Activated naive CD4-positive, alpha-beta T cell treated with anti-CD3 and anti-CD28 coated beads, Interleukin-2, amount 10 ng/mL, durations not matched to agents 7 days and 5 days (primary cell): ENCODE measurements at places on chromosomes 3 and 15.
A peak's percentile ranks its signal among the peaks of the same experiment; 100 is the strongest.

GRCh38 chr3:94294806-94295205, 231.9 kb downstream of the NSUN3 start:
- DNase-seq = no peak

DNA sequence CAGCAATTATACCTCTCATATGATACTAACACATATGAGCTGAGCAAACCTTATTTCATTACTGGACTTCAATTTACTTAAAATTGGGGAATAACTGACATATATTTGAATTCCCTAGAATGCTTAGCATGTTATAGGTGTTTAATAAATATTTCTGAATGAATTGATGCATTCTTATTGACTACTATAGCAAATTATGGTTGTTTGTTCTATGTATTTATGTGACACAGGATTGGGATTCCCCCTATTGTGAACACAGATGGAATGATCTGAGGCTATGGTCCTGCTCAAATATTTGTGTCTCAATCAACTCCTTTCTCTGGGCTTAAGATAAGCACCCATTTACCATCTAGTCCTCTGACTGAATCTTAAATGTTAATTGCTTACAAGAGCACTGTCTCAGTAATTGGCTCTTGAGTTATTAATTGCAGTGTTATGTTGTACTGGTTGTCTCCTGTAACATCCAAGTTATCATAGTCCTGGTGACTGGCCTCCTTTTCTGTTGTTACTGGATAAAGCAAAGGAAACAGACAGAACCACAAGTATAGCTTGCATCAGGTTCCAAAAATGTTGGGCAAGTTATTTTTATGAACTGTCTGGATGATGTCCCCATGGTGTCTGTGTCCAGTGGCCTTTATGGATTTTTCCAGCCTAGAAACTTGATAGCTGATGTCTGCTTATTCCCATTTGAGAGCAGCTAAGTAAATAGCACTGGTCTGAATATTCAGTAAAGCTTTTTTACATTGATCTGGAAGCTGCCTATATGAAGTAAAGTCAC, 2.3 kb upstream of the UACA start:
- no peak for DNase-seq

GRCh38 chr3:66115858-66116654, 77.3 kb upstream of the MAGI1 start:
- DNase-seq = no peak

- DNase-seq = no peak
These were observed 14.0 kb downstream of the CSNK1G1 start for GRCh38 chr15:64341961-64342360.

DNA sequence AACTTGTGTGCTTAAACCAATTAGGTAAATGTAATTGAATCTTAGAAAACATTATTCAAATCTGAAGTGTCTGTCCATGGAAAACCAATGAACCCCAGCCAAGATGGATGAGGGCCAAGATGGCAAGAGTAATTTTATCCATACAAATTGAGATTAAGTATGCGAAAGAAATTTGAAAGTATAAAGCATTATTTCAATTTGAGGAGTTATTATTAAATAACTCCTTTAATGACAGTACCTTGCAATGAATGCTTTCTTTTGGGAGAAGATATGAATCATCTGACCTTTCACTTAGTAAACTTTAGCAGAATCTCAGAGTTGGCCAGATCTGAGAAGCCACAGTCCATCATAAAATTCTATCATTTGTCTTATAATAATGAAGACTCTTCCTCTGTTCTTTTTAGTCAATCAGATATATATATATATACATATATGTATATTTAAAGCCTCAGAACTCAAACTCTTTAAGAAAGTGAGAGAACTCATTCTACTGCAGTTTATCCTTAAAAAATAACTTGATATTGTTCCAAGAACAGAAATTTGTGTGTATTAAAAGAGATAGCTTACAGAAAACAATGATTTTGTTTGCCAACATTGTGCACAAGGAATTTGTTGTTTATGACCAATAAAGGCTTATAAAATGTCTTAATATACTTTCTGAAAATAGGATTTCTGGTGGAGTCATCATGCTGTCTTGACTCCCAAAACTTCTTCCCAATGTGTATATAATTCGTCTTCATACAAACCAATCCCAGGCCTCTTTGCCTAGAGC, 434.8 kb upstream of the THBS1 start:
- DNase-seq = no peak

- DNase-seq = no peak
These were observed 46.6 kb downstream of the ABTB1 start for GRCh38 chr3:127719369-127719768.

- no peak for DNase-seq
These were observed 39.8 kb downstream of the NR1D2 start for GRCh38 chr3:23984934-23985333.

- peak; percentile 57 for DNase-seq
These were observed 1.4 kb downstream of the FURIN start for GRCh38 chr15:90869601-90870353.

DNA sequence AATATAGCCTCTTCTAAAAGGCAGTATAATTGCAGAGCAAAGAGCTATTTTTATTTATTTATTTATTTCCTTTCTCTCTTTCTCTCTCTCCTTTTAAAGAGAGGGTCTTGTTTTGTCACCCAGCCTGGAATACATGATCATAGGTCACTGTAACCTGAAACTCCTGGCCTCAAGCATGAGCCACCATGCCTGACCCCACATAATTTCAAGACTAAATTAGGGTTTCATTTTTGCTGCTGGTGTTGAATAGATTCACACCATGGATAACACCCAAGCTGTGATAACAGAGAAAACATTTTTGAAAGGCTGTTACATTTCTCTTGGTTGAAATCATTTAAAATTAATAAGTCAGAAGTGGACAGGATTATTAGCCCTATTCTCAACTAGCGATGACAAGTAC, 131.6 kb downstream of the LEKR1 start:
- DNase-seq = no peak

DNA sequence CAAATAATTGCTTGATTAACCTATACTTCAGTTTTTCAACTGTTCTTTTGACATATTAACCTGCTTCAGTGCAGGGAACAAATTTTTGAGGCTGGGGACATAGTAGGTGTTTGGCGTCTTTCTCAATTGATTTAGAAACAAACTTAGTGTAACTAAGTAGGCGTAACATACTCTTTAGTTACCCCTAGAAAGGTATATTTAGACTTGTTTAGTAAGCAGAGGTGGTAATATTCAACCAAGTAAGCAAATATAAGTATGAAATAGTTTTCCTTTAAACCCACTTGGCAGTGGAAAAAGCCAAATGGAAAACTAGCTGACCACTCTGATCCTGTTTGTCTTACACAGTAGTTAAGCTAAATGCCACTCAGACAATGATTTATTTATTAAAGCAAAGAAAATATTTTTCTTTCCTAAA, 113.2 kb downstream of the MBNL1 start:
- DNase-seq = no peak

- DNase-seq = no peak
These were observed 22.7 kb upstream of the CHL1 start for GRCh38 chr3:173886-174285.

- no peak for DNase-seq
These were observed 1208.3 kb downstream of the OTOL1 start for GRCh38 chr3:162704799-162705385.

GRCh38 chr15:74290645-74291044, 54.5 kb downstream of the CCDC33 start:
- no peak for DNase-seq

- no peak for DNase-seq
These were observed 109.7 kb upstream of the SLC7A14 start for GRCh38 chr3:170695486-170696064.

DNA sequence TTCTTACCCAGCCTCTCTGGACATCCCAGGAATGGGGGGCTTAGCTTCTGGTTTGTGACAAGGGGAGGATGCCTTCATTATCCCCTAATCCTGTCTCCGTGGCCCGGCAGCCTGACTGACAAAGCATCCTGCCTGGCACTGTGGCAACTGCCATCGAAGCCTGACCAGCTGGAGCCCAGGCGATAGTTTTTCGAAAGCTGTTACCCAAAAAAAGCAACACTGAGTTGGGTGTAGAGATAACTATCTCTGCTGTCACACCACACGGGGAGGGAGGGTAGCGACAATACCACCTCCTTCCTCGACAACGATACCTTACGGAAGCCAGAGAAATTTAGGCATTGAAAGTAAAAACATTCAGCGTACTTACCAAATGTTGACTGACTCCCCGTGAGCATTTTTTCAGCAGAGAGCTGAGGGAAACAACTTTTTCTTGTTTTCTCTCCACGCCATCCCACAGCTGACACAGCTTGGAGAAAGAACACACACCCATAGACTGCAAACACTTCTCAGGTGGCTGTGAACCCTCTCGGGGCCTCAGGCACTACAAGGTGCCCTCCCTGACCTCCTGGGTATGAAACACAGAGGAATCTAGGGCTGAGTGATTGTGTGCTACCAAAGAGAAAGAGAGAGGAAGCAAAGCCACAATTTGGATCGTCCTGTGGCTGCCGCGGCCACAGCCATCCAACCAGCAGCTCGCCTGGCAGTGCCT, 361.9 kb upstream of the ICE2 start:
- peak; percentile 69 for DNase-seq

- DNase-seq = no peak
These were observed 97.2 kb downstream of the TBC1D5 start for GRCh38 chr3:17645074-17645698.

- peak; percentile 13 for DNase-seq
These were observed 199.3 kb upstream of the LINGO1 start for GRCh38 chr15:77831986-77832385.

DNA sequence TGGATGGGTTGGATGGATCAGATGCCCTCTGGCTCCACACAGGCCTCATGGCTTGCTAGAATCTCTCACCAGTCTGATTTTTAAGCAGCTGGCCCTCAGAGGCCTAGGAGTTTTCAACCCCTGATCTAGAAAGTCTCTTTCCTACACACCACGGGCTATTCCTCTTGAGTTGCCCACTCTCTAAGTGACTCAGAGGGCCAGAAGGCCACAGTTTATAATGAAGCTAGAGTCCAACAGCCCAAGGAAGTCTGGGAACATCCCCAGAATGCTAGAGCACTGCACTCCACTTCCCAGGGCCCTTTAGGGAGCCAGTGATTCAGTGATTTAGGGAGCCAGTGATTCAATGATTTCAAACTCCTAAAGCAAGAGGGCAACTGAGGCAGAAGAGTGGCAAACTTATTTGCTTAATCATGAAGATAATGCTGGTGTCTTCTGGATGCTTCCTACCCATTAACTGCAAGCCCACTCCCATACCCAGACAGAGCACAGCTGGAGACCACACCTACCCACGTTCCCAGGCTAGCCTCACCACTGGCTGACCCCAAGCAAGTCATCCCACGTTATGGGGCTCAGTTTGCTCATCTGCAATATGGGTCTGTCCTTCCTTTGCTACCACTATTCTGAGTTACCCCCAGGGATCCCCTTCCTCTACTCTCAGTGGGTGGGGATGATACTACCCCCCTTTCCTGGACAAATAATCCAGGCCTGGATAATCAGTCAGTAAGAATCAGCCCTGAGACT, 36.7 kb downstream of the ABTB1 start:
- no peak for DNase-seq

- no peak for DNase-seq
These were observed 61.8 kb downstream of the GLDN start for GRCh38 chr15:51403072-51403878.

DNA sequence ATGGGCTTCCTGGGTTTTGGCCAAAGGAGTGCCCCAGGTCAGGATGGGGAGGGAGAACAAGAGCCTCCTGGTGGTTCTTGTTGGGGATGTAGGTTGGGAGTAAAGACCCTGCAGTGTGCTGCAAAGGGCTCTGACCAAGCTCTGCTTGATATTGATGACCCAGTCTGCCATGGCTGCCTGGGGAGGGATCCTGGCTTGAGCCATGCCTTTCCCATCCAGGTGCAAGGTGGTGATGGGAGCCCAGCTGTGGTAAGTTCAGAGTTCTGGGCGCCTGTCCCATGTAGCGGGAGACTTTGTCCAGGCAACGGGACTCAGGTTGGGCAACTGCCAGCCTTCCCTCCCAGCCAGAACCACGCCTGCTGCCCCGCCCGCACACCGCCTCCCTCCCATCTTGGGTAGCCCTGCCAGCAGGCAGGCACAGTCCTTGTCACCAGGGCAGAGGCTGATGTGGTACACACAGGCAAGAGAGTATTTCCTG, 2.6 kb downstream of the GNAI2 start:
- no peak for DNase-seq

DNA sequence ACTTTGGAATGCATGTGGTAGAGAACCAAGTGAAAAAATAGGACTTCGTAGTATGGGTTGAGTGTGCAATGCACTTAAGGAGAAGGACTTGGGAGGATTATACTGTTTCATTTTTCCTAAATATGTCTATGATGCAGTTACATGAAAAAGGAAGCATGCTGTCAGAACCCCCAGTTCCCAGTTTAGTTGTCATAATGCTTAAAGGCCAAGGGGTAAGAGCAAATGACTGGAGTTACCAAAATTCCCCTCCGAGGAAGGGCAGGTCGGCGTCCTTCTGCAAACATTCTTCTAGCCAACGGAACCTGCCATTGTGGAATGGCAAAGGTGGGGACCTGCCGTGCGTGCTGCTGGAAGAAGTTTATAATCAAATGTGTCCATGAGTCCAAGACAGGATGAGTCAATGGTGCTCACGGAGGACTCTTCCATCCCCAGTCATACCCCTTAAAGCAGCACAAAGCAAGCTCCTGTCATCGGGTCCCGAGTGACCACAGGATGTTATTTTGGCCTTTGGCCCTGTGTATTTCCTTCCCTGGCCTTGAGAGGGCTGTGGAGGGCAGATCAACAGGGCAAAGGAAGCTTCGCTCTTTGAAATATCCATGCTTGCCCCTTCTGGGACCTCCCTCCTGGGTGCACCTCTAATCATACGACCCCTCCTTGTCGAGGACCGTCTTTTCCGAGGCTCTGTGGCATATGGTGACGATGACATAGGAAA, 93.2 kb downstream of the SLCO3A1 start:
- DNase-seq = no peak

DNA sequence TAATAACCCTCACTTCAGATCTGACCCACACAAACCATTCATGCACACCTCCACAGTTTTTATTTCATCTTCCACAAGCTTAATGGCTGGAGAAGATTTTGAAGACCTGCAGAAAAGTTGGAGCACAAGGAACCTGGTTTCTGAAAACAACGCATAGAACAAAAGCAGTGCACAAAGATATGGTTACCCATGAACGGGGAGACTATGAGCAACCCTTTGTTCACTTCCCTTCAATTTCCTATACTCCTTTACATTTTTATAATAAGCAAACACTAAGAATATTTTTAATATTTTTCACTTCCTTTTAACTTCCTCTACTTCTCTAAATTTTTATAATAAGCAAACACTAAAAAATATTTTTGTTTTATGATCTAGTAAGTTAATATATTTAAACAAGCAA, 103.5 kb upstream of the UBE2E2 start:
- DNase-seq = no peak

DNA sequence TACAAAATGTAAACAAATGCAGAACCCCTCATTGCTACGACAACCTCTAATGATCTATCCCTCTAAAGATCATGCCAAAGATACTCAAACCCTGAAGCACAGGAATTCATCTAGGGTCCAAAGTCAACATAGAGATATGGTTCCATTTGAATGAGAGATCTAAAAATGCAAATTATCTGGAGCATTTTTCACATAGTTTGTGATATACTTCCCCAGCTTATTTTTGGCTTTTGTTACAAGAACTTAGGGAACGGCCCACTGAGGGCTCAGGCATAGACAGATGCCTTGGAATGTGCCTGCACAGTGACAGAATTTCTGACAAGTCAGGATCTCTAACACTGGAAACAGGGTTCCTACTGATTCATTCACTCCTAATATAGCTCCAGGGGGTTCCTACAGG, 258.9 kb upstream of the THBS1 start:
- DNase-seq = no peak
